ENCODE measurements at places on chromosomes 7 and 10. TPM values are rescaled to one million over a fixed set of nuclear protein-coding genes. Genes with fewer than 3 reads are reported as not detected.

OR2A5 gene
- not detected for total RNA-seq

PODXL gene
- 50.6 TPM for total RNA-seq

SLC37A3 gene
- 37.1 TPM for total RNA-seq

SLC26A3 gene
- total RNA-seq: not detected

PLXDC2 gene
- 2.8 TPM for total RNA-seq

SYT15B gene
- total RNA-seq: 0.05 TPM

TRIL gene
- 0.44 TPM for total RNA-seq
